ENCODE measurements at places on chromosomes 12 and 14.

DNA sequence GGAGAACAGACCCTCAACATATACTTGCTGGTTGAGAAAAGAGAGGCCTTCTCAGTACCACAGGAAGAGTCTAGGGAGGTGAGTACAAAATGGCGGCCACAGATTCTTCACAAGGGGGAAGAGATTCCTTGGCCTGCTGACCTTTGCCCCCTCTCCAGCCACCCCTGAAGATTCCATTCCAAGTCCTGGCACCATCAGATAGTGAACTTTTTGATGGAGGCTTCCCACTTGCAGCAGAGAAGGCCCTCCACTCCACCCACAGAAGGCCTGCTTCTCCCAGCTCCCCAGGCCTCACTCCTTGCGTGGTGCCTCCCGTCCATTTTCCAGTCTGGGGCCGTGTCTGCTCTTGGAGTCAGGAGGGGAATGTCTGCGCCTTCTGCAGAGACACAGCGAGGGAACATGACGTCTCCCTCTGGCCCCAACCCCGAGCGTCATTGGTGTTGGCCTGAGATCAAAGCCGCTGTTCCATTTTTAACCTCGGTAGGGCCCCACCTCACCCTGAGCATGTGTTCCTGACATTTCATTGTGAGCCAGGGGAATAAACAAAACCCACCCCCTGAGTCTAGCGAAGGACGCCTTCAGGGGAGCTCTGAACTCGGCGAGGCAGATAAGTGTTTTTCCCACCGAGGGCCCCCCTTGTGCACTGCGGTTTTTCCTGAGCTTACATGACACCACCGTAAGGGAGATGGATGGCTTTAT, 268.7 kb upstream of the TBX3 start:
- DNase-seq, result no peak

DNA sequence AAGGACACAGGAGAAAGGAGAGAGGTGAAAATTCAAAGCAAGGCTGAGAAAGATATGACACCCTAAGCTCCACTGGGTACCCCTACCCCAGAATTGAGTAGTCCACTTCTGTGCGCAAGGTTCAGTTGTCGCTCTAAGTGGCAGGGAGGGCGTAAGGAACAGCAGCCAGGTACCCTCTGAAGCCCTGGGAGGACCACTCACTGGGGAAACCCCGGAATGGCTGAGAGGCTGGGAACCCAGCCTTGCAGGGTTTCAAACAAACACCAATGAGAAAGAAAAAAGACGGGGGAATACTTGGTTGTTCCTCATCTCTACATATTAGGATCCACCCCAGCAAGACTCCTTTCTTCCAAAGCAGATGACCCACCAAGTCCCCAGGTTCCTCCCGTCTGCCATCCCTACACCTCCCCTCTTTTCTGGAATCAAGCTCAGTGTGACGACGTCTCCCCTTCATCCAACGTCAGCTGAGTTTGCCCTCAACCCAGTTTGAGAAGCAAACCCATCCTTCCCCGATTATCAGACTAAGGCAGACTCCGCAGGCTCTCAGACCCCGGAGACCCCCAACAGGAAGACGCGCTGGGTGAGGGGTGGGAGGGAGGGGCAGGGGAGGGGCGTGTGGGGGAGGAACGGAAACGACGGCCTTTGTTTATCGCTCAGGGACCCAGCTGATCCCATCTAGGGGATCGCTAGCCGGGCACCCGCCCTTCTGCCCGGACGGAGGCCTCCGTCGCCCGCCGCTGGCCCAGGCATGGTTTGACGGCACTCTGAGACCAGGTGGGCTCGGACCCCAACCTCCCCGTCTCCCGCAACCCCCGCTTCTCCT, 795 bp downstream of the LMBR1L start:
- DNase-seq, result no peak

- DNase-seq, result no peak
Measured at GRCh38 chr12:106910202-106910601, 45.5 kb upstream of the TMEM263 start.

DNA sequence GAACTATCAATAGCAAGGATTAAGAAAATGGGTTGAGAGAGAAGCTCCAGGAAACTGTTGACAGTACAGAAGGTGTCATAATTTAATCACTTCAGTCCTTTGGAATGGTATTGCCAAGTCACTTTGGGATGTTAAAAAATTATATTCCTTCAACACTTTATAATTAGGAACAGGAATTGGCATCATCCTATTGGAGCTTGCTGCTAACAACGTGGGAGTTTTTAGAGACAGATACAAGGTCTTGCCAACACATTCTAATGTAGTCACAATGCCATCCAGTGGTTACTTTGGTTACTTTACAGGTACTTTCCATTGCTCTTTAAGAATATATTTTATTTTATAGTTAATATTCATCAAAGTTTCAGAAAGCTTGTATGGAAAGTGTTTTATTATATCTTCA, 310.1 kb downstream of the SYT1 start:
- no peak for DNase-seq

DNA sequence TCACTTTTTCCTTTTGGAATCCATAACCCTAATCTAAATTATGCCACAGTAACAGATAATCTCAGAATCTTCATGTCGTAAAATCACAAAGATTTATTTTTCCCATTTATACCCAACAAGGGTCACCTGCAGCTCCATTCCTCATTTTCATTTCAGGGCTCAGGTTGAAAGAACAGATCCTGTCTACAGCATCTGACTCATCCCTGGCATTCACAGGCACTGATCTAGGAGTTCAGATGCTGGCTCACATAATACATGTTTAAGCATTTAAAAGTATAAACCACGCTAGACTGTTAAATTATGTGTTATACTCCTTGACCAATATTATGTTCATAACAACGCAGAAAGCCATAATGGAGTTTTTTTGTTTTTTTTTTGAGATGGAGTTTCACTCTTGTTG, 58.3 kb downstream of the STON2 start:
- no peak for DNase-seq

DNA sequence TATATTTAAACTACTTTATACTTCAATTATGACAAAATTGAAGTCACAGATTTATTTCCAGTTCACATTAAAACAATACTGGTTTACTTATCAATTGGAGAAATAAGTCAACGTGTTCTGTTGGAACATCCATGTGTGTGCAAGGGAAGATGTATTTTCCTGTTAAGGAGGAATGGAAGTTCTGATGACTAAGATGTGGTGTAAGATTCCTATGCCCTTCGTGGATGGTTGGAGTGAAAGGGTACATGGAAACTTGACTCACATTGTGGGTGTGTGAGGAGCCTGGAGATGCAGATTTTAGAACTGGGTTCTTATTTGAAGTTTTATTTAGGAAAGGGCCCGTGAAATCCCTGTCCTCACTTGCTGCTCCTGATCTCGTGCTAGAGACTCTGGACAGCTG, 95.3 kb downstream of the CATSPERB start:
- DNase-seq, result no peak

GRCh38 chr12:69337311-69338090, 10.7 kb upstream of the LYZ start:
- no peak for DNase-seq

- no peak for DNase-seq
Measured at GRCh38 chr12:1628666-1629337, at the start of gene WNT5B. Gene WNT5B (plus strand): TSS chr12:1629231. CDS start chr12:1631355, 2,124 bp downstream.

DNA sequence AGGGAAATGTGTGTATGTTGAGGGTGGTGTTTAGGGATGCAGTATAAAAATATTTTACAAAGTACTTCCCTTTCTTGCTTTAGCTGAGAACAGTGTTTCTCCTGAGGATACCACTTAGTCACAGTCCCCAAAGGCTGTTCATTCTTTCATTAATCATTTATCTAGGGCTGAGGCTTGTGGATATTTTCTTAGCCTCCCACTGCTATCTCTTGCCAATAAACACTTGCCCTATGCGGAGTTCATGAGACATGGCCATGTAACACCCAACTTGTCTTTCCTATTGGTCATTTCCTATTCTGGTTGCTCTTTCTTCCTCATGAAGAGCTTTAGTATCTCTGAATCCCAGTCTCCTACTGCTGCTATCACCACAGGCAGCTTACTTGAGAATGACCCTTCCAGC, 75.1 kb downstream of the ETNK1 start:
- no peak for DNase-seq

GRCh38 chr12:57770734-57771133, 1.2 kb downstream of the METTL1 start:
- no peak for DNase-seq

DNA sequence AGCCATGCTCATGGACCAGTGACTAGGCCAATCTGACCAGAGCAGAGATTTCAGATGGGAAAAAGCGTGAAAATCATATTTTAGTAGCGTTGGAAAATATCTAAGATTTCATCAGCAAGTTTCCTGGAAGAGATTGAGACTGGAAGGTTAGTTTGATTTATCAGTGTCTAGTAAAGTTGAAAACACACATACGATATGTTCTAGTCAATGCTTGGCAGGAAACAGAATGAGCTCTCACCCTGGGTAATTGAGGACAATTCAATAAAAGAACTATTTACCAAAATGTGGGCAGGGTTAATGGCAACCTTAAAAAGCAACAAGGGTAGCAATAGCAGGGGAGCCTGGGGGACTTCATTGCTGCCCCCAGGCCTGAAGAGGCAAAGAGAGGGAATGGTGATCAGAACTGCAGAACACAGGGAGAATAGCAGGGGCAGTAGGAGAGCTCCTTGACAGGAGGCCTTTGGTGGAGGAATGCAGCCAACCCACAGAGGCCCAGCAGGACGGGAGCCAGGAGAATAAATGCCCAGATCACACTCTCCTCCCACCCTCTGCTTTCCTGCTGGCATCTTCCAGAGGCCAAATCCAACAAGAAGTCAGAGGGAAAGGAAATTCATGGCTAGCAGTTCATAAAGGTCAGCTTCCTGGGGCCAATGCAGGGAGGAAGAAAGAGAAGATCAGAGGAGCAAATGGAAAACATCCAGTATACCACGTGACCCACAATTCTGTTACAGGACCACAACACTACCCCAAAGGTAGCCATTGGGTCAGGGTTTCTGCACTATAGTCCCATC, 27.6 kb upstream of the LRP6 start:
- no peak for DNase-seq

DNA sequence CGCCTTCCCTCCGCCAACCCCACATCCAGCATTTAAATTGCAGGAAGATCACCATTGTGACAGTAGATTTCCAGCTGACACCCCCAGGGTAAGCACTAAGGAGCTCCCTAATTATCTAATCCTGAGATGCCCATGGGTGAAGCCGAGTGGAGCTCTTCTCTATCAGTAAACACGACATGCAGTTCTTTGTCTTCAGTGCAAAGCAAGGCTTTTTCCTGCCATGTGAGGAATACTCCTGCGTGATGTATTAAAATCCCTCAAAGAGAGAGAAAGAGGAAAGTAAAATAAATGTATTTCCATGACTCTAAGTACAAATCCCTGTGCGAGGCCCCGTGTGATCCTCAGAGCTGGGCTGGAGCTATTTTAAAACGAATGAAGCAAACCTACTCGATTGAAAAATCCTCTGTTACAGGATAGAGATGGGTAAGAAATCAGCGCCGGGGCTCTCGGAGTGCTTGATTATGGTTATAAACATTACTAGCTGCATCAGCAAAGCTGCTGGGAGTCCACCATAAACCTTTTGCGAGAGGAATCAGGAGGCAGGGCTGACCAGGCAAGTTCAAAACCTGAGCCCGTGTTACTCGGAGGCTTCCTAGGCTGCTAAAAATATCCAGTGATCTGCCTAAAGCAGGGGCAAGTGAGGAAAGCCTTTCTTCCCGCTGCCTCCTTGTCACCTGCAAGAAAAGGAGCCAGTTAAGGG, 61.5 kb downstream of the MAP1LC3B2 start:
- DNase-seq, result no peak

All from activated CD4-positive, alpha-beta T cell treated with anti-CD3 and anti-CD28 coated beads for 4 hours (primary cell).